Thoracic aorta (tissue), 2 donors: ENCODE measurements at places on chromosomes 3 and 15.

GRCh38 chr3:86814321-86814720 lies 176.6 kb downstream of the VGLL3 start:
- DNase-seq: no peak

GRCh38 chr3:10517627-10518026 lies 12.2 kb upstream of the ATP2B2 start:
- DNase-seq: no peak

- no peak for DNase-seq
Measured at GRCh38 chr3:27200721-27201489, 168.3 kb downstream of the NEK10 start.

GRCh38 chr15:68387381-68388143 lies 44.4 kb downstream of the ITGA11 start:
- DNase-seq: no peak

- DNase-seq: no peak
Measured at GRCh38 chr3:53231532-53232511, 24.0 kb downstream of the TKT start.

- no peak for DNase-seq
Measured at GRCh38 chr3:2967871-2968270, 142.3 kb downstream of the IL5RA start.

- no peak for DNase-seq
Measured at GRCh38 chr3:190224863-190225692, 97.2 kb downstream of the CLDN1 start.

- no peak for DNase-seq
Measured at GRCh38 chr15:64072812-64073211, 20.8 kb downstream of the CIAO2A start.

DNA sequence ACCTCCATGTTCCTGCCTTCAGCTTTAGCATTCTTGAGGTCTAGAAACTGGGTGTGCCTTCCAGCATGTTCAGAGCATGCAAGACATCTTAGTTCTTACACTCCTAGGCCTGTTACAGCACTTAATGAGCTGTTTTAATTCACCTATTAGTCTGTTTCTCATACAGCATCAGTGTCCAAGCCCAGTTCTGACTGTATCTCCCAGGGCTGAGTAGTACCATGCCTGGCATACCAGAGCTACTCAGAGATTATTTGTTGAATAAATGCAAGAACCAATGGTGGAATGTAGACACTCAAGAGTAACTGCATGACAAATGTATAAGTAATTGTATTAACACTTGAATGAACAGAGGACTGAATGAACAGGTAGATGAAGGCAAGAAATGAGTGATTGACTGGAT lies 61.8 kb upstream of the SCN5A start:
- no peak for DNase-seq

DNA sequence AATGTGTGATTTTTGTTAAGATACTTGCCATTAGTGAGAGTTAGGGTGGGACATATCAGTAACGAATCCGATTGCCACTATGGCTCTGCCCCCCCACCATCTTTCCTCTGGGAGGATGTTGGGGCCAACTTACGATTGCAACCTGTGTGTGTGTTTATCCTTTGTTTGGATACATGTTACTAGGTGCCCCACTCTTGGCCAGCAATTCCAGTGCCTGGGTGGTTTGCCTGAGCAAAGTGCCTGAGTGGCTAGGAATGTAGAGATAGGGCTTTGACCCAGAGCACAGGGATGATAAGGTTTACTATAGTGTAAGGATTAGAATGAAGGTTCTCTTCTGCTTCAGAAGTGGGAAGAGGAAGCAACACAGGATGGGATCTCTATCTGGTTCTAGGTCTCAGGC lies 231.8 kb downstream of the TP63 start:
- no peak for DNase-seq

GRCh38 chr15:31265871-31266711 lies 60.5 kb upstream of the KLF13 start:
- no peak for DNase-seq

DNA sequence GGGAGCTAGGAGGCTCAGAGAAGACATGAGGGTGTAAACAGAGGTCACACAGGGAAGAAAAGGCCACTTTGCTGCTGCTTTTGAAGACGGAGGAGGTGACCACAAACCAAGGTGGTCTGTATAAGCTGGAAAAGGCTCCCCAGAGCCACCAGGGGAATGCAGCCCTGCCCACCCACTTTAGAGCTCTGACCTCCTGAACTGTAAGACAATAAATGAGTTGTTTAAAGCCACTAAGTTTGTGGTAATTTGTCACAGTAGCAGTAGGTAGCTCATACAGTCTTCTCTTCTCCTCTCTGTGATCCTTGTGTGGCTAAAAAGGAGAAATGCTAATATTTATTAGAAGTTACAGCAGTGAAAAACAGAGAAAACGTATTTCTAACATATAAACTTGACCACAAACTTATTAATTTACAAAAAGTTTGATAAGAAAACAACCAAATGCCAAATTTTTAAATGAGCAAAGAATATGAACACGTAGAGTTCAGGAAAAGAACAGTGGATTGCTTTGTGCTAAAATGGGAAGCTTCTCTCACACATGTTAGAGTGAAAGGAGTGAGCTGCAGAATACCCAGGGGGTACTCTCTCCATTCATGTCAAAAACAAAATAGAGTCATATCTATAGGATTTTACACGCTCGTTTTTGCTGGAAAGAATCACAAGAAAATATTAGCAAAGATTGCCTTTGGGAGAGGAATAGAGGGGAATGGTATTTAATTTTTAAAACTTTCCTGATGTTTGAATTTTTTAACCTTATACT lies 71.0 kb downstream of the NOX5 start:
- no peak for DNase-seq
